ENCODE measurements at places on chromosomes 11 and 22.

DNA sequence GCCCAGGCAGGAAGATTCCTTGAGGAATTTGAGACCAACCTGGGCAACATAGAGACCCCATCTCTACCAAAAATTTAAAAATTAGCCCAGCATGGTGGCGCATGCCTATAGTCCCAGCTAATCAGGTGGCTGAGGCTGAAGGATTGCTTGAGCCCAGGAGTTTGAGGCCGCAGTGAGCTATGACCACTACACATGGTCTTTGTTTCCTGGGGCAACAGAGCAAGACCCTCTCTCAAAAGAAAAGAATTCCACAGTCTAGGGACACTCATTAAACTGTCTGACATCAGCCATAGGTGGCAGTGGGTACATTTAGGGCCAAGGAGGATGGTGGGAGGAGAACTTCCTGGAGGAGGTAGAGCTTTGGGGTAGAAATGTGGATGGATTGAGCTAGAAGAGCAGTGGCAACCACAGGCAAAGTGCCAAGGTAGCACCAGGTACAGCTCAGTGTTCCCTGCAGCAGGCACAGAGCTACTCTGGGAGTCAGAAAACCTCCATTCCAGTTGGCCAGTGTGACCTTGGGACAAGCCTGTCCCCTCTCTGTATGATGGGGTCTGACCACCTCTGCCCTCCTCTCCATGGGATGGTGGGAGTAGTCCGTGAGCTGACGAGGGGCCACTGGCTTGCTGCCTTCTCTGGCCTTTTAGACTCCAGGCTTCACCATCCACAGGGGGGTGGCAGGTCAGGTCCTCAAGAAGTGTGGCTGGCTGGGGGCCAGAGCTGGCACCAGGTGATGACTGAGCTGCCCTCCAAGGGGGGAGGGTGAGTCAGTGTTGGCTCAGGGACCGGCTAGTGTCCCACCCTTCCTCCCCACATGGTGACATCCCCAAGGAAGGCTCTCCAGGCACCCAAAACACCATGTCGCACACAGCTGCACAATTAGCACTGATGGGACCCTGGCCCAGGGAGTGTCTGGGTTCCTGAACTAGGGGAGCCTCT is 3.7 kb upstream of the CLCF1 start:
- DNase-seq = no peak

GRCh38 chr11:26599876-26600434 is 27.9 kb upstream of the MUC15 start:
- no peak for DNase-seq

GRCh38 chr22:23270212-23270733 is 90.0 kb downstream of the BCR start:
- DNase-seq = no peak

GRCh38 chr11:128518493-128519207 is 68.7 kb downstream of the ETS1 start:
- no peak for DNase-seq

DNA sequence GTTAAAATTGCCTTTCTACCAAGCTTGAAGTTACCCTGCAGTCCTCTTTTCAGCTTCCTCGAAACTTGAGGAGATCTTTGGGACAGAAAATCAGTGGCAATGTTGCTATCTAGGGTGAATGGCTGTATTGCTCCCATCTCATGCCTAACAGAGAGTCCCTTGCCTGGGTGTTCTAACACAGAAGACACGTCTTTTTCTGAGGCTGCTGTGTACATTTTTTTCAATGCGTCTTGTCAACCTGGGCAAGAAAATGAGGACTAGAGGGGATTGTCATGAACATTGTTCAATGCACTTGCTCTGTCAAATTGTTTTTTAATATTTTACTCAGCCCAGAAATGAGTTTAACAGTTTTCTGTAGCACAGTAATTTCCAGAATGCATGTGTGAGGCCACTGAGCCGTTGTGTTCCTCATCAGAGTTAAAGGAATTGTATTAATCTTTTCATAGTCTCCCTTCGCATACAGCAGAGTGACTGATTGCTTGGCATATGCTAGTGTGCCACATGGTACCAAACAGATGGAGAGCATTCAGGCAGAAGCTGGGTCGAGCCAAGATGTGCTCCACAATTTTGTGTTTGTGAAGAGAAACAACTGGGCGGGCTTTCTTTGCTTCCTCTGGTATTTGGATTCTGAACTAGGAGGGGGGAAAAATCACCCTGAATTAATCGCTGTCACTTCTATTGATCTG is 86.0 kb downstream of the CASP12 start:
- DNase-seq = no peak

GRCh38 chr11:32115446-32115845 is 24.6 kb downstream of the RCN1 start:
- no peak for DNase-seq

DNA sequence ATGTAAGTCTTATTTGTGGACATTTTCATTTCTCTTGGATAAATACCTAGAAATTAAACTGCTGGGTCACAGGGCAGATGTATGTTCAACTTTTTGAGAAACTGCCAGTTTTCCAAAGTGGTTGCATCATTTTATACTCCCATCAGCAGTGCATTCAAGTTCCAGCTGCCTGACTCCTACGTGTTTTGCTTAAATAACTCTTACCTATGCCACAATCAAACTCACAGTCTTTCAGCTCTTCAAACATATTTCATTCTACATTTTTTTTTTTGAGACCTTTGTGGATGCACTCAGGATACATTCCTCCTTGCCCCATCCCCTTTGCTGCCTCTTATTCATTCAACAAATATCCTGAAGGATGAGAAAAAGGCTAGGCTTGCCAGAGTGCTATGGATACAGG is 9.2 kb downstream of the TCF20 start:
- DNase-seq = no peak

GRCh38 chr22:35473971-35474370 is 66.7 kb upstream of the RASD2 start:
- DNase-seq = no peak

DNA sequence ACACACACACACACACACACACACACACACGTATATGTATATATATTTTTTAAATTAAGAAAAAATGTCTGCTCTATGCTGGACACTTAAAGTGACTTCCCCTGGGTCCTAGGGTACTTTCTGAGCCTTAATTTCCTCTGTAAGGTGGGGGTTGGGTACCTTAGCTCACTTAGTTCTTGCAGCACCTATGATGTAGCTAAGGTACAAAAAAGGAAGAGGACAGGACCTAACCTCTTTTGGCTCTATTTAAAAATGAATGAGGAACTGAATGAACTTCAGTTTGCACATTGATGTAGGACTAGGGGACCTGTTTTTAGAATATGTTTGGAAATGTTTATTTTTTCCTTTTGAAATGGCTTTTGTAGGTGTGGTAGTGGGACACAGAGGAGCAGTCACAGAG is 11.1 kb downstream of the SREBF2 start:
- no peak for DNase-seq

GRCh38 chr11:70146895-70147520 is 56.1 kb upstream of the FADD start:
- no peak for DNase-seq

DNA sequence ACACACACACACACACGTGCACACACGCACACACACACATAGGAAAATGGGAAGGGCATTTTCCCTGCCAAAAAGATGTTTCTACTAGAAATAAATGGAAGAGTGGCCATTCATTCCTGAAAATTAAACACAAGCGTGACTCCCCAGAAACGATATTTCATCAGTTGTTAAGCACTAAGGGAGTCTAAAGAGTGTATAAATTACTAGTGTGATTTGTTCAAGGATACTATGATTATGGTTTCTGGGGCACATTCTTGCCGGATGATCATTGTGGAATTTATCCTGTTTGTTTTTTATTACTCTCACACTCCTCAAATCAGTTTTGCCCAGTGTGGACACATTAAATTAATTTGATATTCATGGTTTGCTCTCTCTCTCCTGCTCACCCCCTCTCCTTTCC is 16.4 kb upstream of the AMOTL1 start:
- no peak for DNase-seq

- DNase-seq = no peak
These were observed 138.6 kb downstream of the KIRREL3 start for GRCh38 chr11:126861796-126862459.

GRCh38 chr22:25172153-25172552 is 27.5 kb upstream of the CRYBB3 start:
- no peak for DNase-seq

GRCh38 chr11:62602141-62603071 is 741 bp upstream of the MTA2 start:
- no peak for DNase-seq

DNA sequence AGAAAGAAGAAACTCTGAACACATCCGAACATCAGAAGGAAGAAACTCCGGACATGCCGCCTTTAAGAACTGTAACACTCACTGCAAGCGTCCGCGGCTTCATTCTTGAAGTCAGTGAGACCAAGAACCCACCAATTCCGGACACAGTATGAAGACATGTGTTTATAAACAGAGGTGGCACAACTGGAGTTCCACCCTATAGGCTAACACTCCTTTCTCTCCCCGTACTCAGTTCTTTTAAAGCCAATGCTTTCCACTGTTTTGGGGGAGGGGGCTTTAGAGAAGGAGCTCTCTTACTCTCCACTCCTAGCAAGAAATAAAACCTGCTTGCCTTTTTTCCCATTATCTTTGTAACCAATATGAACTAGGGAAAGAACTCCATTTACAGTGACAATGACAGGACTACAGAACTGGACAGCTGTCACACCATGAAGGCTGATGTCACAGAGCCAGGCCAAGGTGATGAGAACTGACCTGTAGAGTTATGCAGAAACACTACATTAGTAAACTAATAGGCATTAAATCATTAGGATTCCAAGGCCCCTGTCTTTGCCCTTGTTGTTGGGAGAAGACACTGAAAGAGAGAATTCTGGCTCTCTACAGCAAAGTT is 733 bp downstream of the TRIM5 start:
- DNase-seq = no peak

DNA sequence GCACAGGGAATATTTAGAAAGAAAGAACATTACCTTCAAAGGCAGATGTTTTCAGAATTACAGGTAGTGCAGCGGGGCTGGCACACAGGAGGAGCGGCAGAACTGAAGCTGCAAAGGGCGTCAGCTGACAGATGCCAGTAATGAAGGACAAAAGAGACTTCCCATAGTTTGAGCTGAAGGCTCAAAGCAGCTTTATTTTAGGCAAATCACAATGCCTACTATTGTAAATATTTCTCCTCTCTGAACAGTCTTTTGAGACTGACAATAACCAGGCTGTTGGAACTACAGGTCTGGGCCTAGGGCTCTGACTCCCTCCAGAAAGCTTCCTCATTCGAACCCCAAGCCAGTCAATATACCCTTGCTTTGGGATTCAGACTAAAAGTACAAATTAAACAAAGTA is 256.9 kb upstream of the NARS2 start:
- no peak for DNase-seq

DNA sequence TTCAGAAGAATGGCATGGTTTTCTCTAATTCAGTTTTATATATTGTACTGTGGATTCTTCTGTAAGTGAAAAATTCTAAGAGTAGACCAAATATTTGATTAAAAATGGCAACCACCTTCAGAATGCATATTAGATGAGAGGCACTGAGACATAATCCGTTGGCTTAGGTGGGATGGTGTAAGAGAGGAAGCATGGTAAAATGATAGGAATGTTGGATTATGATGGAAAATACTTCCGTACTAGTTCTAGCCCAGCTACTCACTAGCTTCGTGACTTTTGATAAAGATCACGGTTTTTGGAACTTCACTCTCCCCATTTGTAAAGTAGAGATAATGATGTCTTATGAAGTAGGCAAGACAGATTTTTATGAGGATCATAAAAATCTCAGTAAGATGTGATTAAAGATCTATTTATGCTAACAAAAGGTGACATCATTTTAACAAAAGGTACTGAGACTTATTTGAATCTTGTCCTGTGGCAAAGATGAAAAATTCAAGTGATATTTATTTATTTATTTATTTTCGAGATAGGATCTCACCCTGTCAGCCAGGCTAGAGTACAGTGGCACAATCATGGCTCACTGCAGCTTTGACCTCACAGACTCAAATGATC is 37.5 kb downstream of the UVRAG start:
- no peak for DNase-seq

- DNase-seq = no peak
These were observed 2.2 kb downstream of the RNF185 start for GRCh38 chr22:31162015-31162765.

GRCh38 chr11:86040919-86041850 is 27.7 kb downstream of the PICALM start:
- no peak for DNase-seq

- no peak for DNase-seq
These were observed 485.0 kb upstream of the KIRREL3 start for GRCh38 chr11:127485541-127485940.

GRCh38 chr11:110367571-110367970 is 62.2 kb upstream of the FDX1 start:
- DNase-seq = no peak
